ENCODE measurements at places on chromosomes 2 and 18. TPM values are rescaled to one million over a fixed set of nuclear protein-coding genes. Genes with fewer than 3 reads are reported as not detected.
A peak's percentile ranks its signal among the peaks of the same experiment; 100 is the strongest.

The AQP12A gene
- not detected for total RNA-seq

The ABHD1 gene
- not detected for total RNA-seq

The LRRTM4 gene
- total RNA-seq: not detected

The DOK6 gene
- not detected for total RNA-seq

The C2orf92 gene
- not detected for total RNA-seq

The CNGA3 gene
- 1.1 TPM for total RNA-seq

The ZNG1B gene
- 46.1 TPM for total RNA-seq

The ADD2 gene
- total RNA-seq: 0.87 TPM

The C2orf78 gene
- not detected for total RNA-seq

The PRKCE gene
- total RNA-seq: 51.3 TPM

The SDC1 gene
- 57.5 TPM for total RNA-seq

GRCh38 chr2:207437524-207438143 is 92.1 kb upstream of the CREB1 start:
- DNase-seq: peak; percentile 39

DNA sequence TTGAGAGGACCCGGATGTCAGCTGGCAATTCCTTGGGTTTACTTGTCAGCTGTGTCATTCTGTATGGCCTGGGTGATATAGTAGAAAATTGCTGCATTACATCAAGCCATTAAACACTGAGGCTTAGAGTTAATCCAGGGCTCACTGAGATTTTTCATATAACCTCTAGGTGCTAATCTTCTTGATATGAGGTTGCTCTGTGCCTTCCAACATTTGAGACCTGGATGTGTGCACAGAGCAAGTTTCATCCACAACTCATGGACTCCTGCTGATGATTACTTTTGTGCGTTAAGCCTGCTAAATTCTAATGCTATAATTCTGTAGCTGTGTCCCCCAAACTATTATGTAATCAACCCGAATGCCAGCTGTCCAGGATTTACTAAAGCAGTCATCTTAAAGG is 178.4 kb upstream of the CDH20 start:
- DNase-seq: no peak

- no peak for DNase-seq
Observed at GRCh38 chr2:10257500-10258147, 45.1 kb upstream of the HPCAL1 start.

- no peak for DNase-seq
Observed at GRCh38 chr2:54966837-54967236, 83.4 kb downstream of the RTN4 start.

DNA sequence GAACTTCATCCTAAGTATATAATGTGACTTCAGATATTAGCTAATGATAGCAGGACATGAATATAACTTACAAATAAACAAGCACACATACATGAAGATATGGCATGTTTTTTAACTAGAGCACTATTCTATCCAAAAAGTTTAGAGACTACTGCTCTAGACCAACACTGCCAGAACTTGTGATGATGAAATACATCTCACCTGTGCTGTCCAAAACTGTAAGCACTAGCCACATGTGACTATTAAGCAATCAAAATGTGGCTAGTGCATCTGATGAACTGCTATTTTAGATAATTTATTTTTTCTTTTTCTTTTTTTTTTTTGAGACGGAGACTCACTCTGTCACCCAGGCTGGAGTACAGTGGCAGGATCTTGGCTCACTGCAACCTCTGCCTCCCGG is 7.1 kb downstream of the AAK1 start:
- no peak for DNase-seq

- DNase-seq: no peak
Observed at GRCh38 chr2:119711352-119711751, 32.4 kb downstream of the TMEM177 start.

DNA sequence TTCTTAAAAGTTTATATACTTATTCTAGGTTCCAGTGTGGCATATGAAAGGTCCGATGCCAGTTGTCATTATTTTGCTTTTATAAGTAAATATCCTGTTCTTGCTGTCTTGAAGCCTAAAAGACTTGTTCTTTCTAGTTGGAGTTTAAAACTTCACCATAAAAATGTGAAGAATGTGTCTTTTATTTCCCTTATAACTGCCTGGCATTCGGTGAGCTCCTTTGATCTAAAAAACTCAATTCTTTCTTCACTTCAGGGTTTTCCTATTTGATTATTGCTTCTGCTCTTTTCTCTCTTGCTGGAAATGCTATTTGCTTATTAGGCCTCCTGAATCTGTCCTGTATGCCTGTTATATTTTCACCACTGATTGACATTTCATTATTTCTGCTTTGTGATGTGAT is 51.6 kb downstream of the TSPYL6 start:
- DNase-seq: no peak

DNA sequence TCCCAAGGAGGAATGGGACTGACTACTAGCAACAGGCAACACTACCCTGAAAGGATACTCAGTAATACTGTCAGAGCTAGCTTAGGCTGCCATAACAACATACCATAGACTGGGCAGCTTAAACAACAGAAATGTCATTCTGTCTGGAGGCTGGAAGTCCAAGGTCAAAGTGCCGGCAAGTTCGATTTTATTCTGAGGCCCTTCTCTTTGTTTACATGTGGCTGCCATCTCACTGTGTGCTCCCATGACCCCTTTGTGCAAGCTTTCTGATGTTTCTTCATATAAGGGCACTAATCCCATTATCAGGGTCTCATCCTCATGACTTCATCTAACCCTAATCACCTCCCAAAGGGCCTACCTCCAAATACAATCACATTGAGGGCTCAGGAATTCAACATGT is 30.7 kb upstream of the SCG2 start:
- no peak for DNase-seq

- DNase-seq: no peak
Observed at GRCh38 chr18:3388980-3389379, 61.0 kb upstream of the TGIF1 start.

- DNase-seq: no peak
Observed at GRCh38 chr18:7322817-7323485, 92.1 kb downstream of the LRRC30 start.

GRCh38 chr18:55054021-55054990 is 95.0 kb upstream of the CCDC68 start:
- no peak for DNase-seq

Data from stomach (tissue), 19 donors.